ENCODE measurements at places on chromosomes 1 and 21. TPM values are rescaled to one million over a fixed set of nuclear protein-coding genes. Genes with fewer than 3 reads are reported as not detected.

Gene CD160
- not detected for total RNA-seq

Gene HPCAL4
- total RNA-seq = not detected

Gene OR2M3
- total RNA-seq = not detected

Gene APOBEC4
- total RNA-seq = not detected

Gene SPRR2A
- total RNA-seq = not detected

Gene LBR
- 65.3 TPM for total RNA-seq

Gene KIF14
- 20.9 TPM for total RNA-seq

Gene CYYR1
- 11.3 TPM for total RNA-seq

Gene MARCKSL1
- 528 TPM for total RNA-seq

Gene NFIA
- total RNA-seq = 2.3 TPM

Gene KAZN
- total RNA-seq = 13.5 TPM

Gene TRIM67
- not detected for total RNA-seq

Gene TAF12
- total RNA-seq = 28.3 TPM

Gene SIM2
- not detected for total RNA-seq

Gene RPE65
- not detected for total RNA-seq

Gene UTS2
- not detected for total RNA-seq

Gene EDN2
- total RNA-seq = not detected

Gene ASTN1
- 0.95 TPM for total RNA-seq

Gene FCRLB
- total RNA-seq = 0.51 TPM

Gene ZNF593OS
- not detected for total RNA-seq

Gene APH1A
- 126 TPM for total RNA-seq

Gene TPTE
- not detected for total RNA-seq

Gene GJB4
- 0.25 TPM for total RNA-seq

Gene SH2D2A
- 5.5 TPM for total RNA-seq

Gene DPT
- total RNA-seq = not detected

Gene AIRE
- total RNA-seq = 1.2 TPM

Gene TNFRSF9
- not detected for total RNA-seq

Gene PTPN14
- total RNA-seq = 72.6 TPM

Gene DAB1
- 32.0 TPM for total RNA-seq

Gene IL10
- total RNA-seq = not detected

Gene CELA3A
- total RNA-seq = not detected

Gene XKR8
- total RNA-seq = 17.8 TPM

Gene NFYC
- total RNA-seq = 59.0 TPM

Gene ERICH3
- total RNA-seq = not detected

Gene ATP5PF
- 132 TPM for total RNA-seq

Gene C1QC
- not detected for total RNA-seq

Gene ZMYND12
- 1.1 TPM for total RNA-seq

Gene CFHR5
- not detected for total RNA-seq

Gene TAS1R1
- total RNA-seq = 0.51 TPM

Gene OPRD1
- 0.75 TPM for total RNA-seq

Gene LMX1A
- 3.8 TPM for total RNA-seq

Gene MYBPH
- not detected for total RNA-seq

Gene AUNIP
- 19.5 TPM for total RNA-seq

Gene DIRAS3
- total RNA-seq = 1.0 TPM

Gene HAPLN2
- total RNA-seq = 0.42 TPM

Gene PCBP3
- 3.3 TPM for total RNA-seq

Gene SUSD4
- total RNA-seq = 0.53 TPM

Gene CFH
- 0.08 TPM for total RNA-seq

Gene MCOLN2
- total RNA-seq = 0.29 TPM

Gene PEX10
- total RNA-seq = 21.8 TPM

Gene SLC26A9
- total RNA-seq = 0.16 TPM

Gene ESRRG
- 4.7 TPM for total RNA-seq

Gene SLC6A9
- total RNA-seq = 5.7 TPM

Gene AMY2A
- not detected for total RNA-seq

Gene NOS1AP
- total RNA-seq = 4.8 TPM

Gene IL19
- not detected for total RNA-seq
